Urinary bladder (tissue), 4 donors: ENCODE measurements at places on chromosomes 5 and 9.

DNA sequence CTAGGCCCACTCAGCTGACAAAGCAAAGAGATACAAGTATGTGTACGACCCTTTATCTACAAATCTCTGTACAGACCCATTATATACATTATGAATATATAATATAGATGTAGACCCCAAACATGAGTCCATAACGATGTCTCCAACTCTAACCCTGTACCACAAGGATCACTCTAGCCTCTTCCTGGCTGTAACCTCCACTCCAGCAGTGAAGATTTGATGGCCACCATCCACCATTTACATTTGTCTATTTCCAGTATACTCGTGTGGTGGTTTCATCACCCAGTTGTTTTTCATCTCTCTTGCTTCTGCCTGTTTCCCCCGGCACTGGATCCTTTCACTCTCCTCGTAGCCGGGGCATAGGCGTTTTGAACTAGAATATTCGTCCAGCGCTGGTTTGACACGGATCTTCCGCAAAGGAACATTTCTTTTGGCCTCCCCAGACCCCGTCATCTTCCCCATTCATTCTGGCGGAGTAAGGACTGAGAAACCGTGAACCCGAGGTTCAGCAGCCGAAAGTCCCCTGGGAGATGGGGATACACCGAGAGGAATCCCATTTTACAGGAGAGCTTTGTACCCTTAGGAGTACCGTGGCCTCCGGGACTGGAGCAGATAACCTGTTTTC lies 828 bp upstream of the TRIO start:
- DNase-seq, result no peak

GRCh38 chr5:76544268-76544926 lies 78.8 kb downstream of the F2RL2 start:
- no peak for DNase-seq

- DNase-seq, result no peak
Measured at GRCh38 chr5:90161414-90161813, 248.1 kb downstream of the CETN3 start.

- DNase-seq, result no peak
Measured at GRCh38 chr5:44486591-44486990, 97.4 kb upstream of the FGF10 start.

DNA sequence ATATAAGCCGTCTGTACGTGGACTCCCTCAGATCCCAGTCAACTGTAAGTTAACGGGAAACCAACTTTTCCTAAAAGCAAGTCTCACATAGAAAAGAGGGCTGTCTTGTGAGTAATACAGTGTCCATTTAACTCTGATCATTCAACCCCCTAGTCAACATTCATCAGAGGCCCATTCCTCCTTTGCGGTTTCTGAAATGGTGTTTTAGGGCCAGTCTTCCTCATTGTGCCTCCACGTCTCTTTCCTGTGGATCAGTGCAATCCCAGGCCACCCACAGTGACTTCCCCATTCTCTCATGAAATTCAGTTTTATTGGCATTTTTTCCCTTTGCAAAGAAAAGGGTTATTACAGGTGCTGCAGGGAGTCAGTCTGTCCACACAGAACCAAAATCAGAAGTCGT lies 261.8 kb downstream of the NR3C1 start:
- no peak for DNase-seq

DNA sequence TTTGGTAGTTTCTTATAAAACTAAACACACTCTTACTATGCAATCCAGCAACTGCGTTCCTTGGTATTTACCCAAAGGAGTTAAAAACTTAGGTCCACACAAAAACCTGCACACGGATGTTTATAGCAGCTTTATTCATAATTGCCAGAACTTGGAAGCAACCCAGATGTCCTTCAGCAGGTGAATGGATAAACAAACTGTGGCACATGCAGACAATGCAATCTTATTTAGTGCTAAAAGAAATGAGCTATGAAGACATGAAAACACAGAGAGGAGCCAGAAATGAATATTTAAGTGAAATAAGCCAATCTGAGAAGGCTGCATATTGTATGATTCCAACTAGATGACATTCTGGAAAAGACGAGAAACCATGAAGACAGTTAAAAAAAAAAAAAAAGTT lies 10.7 kb downstream of the WNK2 start:
- DNase-seq, result no peak

- DNase-seq, result no peak
Measured at GRCh38 chr5:137734962-137735554, 831 bp downstream of the KLHL3 start.
